HepG2 (cell line): ENCODE measurements at places on chromosomes 6 and 20. TPM values are rescaled to one million over a fixed set of nuclear protein-coding genes. Genes with fewer than 3 reads are reported as not detected.

DNA sequence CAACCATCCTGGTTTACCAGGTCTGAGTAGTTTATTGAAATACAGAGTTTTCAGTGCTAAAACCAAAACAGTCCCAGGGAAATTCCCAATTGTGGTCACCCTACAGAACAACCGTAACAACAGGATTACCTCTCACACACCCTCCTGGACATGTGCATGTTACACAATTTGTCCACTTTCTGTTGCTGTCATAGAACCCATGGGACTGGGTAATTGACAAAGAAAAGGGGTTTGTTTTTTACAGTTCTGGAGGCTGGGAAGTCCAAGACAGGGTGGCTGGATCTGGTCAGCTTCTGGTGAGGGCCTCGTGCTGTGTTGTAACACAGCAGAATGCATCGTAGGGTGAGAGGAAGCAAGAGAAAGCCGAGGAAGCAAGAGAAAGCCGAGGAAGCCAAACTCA lies 9.1 kb upstream of the ADA start:
- no peak for DNase-seq

GRCh38 chr6:53233309-53233708 lies 84.7 kb upstream of the GCM1 start:
- no peak for DNase-seq

DNA sequence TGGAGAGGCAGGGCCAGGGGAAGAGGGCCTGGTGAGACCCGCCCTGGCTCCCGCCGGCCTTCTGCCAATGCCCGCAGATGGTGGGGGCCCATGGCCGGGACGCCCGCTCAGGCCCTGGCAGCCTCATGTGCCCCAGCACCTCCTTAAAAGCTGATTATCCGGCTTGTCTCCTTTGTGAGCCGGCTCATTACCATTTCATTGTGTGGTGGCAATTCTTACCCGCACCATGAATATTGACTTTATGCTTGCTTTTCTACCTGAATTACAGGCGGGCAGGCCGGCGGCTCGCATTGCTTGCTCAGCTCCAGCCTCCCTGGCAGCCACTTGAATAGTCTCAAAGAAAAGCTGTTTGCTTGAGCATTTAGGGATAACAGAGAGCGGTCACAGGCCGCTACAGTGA lies 120.0 kb upstream of the JAG1 start:
- no peak for DNase-seq

GRCh38 chr6:56199956-56200355 lies 47.4 kb downstream of the COL21A1 start:
- DNase-seq = no peak

GRCh38 chr6:69843189-69843588 lies 23.2 kb upstream of the COL19A1 start:
- no peak for DNase-seq

GRCh38 chr20:64119681-64120341 lies 12.4 kb upstream of the NPBWR2 start:
- DNase-seq = no peak

DNA sequence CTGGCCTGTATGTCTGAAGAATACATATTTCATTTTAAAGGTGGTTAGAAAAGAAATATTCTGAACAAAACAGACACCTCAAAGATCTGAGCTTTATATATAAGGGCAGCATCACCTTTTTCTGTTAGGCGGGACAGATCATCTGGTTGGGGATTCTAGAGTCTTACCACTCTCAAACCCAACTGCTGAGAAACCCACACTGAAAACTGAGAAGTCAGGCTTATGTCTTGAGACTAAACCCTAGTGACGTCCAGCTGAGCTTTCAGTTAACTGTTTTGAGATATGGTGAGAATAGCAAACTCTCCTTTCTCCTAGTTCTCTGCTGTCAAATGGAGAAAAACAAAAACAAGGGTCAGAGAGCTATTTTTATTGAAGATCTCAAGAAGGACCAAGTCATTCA lies 63.7 kb upstream of the CCN6 start:
- no peak for DNase-seq

GRCh38 chr6:45486736-45487135 lies 109.0 kb upstream of the SUPT3H start:
- no peak for DNase-seq

DNA sequence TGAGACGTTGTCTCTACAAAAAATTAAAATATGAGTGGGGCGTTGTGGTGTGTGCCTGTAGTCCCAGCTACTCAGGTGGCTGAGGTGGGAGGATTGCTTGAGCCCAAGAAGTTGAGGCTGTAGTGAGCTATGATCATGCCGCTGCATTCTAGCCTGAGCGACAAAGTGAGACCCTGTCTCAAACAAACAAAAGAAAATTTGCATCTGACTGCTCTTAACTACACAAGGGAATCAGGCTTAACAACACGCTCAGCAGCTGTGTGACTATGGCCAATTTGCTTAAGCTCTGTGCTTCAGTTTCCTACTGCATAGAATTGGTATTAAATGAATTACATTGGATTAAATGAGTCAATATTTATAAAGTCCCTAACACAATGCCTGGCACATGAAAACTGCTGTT lies 24.3 kb upstream of the MRPS10 start:
- no peak for DNase-seq

- DNase-seq = no peak
Observed at GRCh38 chr6:154345811-154346210, 10.8 kb downstream of the IPCEF1 start.

DNA sequence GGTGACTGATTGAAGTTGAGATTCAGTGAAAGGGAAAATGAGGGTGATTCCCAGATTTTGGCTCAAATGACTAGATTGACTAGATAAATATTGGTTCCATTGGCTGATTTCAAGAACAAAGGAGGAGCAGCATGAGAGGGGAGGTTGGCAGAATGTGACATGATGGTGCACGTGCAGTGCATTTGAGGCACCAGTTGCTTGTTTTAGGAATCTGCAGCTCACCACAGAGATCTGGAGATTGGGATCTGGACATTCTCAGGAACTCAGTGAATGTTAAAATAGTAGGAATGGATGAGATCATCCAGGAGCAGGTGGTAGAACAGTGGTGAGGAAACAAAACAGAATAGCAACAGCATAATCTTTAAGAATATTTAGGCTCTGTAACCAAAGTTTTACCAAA lies 496.3 kb downstream of the DHX35 start:
- DNase-seq = no peak

GRCh38 chr6:41549673-41550072 lies 3.5 kb downstream of the FOXP4 start:
- no peak for DNase-seq

DNA sequence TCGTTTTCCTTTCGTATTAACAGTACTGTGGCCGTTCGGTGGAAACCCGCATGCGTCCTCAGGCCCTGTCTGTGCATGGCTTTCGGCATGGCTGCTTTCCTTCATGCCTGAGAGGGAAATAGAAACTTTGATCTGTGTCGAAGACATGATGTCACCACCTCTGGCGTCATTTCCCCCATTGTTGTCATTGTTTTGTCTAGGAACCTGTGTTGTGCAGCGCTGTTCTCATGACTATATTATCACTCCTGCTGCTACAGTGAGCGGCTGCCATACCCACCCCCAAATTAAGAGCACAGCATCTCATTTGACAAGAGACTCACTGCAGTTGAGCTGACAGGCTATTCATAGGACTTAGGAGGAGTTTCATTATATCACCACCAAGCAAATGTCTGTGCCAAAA lies 172.3 kb downstream of the TMEM242 start:
- no peak for DNase-seq

GRCh38 chr20:59452856-59453255 lies 151.5 kb upstream of the PHACTR3 start:
- no peak for DNase-seq

GRCh38 chr6:135531954-135532490 lies 34.5 kb upstream of the AHI1 start:
- DNase-seq = no peak

DNA sequence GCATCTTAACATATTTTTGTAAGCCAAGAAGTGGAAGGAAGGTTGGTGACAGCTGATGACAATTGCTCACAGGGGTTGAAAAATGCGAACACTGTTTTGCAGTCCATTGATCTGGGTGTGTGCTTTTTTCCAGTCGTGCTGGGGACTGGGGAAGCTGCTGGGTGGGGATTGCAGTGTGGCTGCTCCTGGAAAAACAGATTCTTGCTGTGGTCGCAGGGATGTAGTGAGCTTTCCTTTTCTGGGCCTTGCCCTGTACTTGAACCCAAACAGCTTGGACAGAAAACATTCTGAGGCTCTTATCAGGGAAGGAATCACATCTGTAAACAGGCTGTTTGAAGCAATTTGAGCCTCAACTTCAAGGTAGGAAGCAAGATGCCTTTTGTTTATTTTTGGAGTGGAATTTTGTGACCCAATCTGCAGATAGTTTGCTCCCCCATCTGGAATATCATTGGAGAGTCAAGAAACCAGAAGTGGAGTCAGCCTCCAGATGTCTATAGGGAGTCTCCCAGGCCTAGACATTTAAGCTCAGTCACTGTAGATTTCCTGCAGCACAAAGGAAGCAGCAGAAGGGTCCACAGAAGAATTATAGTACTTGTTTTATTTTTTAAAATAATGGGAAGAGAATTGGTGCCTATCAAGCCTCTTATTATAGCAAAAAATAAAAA lies 279.2 kb upstream of the FERMT1 start:
- DNase-seq = no peak

GRCh38 chr20:31718952-31719643 lies 3.6 kb downstream of the BCL2L1 start:
- no peak for DNase-seq

DNA sequence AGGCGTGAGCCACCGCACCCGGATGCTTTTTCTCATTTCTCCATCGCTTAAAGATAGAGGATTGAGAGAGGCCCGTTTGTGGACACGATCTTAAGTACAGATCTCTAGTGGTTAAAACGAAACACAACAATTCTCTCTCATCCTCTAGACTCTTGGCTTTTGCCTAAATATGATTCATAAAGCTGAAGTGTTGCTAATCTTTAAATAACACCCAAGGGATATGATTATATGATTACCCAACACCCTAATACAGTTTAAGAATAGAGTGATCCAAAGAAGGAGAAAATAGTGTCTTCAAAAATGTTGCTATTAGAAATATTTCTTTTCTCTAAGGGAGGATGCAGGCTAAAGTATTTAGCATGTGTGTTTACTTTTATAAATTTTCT lies 50.4 kb downstream of the MTHFD1L start:
- DNase-seq = no peak

DNA sequence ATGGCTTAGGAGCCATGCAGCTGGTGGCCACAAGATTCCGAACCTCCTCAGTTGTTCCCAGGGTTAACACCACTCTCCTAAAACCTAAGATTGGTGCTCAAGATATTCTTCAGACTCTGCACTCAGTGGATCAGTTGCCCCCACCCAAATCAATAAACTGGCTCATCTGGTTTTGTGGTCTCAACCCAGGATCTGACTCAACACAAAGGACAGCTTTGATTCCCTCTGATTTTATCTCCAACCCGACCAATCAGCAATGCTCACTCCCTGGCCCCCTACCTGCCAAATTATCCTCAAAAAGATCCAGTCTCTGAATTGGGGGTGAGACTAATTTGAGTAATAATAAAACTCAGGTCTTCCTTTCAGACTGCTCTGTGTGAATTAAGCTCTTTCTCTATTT lies 137.5 kb downstream of the EYS start:
- no peak for DNase-seq

GRCh38 chr6:151850479-151851003 lies 43.1 kb downstream of the ESR1 start:
- DNase-seq = no peak

DNA sequence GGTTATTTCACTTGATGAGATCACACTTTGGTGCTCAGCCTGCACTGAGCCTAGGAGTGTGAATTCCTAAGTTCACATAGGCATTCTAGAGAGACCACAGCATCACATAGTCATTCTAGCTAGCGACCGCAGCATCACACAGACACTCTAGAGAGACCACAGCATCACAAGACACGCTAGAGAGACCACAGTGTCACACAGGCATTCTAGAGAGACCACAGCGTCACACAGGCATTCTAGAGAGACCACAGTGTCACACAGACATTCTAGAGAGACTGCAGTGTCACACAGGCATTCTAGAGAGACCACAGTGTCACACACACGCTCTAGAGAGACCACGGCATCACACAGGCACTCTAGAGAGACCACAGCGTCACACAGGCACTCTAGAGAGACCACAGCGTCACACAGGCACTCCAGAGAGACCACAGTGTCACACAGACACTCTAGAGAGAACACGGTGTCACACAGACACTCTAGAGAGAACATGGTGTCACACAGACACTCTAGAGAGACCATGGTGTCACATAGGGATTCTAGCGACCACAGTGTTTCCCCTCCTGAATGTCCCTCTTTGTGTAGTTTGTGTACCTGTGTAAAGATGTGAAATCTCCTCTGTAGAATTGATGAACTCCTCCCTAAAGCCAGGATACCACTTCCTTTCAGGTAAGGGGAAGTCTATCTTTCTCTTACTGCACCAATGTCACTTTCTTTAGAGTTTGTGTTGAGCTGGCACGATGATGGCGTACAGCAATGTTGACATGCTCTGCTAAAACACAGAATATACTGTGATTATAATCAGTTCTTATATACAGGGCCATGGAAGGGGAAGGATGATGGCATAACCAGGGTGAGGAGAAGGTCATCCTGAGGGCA lies 169.4 kb downstream of the ZDHHC14 start:
- DNase-seq = no peak

DNA sequence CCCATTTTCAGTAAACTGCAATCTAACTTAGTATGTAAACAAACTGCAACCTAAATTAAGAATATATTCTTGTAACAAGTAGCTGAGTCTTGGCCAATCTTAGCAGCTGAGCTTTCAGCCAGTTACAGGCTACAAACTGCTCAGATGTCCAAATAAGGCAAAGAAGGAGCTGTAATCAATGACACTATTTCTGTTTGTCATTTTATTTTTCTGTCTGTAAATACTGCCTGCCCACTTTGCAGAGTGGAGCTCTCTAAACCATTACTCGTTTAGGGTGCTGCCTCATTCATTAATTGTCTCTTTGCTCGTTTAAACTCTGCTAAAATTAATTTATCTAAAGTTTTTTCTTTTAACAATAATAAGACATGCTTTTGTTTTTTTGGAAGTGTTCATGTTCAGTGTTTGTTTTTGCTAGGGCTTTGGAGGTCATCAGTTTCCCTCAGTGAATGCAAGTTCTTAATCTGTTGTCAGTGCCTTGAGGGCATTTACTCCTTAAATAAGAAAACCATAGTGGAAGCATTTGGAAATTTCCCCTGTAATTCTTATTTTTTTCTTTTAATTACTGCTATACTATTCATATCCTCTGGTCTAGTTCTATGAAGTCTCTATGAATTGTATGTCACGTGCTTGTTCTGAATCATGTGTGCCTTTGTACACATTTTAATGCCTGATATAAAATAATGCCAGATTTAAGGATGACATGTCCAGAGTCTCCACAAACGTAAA lies 3.6 kb upstream of the PRL start:
- DNase-seq = no peak

Gene ANKEF1
- 8.6 and 11.8 TPM in 2 replicates for total RNA-seq

Gene COL10A1
- total RNA-seq = not detected in 2 replicates

Gene NFATC2
- total RNA-seq = 3.3 and 8.0 TPM in 2 replicates

Gene IL17F
- not detected in 2 replicates for total RNA-seq

Gene RUNX2
- not detected in 2 replicates for total RNA-seq

Gene GUCA1A
- not detected in 2 replicates for total RNA-seq

Gene ZBTB12
- total RNA-seq = 6.0 and 6.8 TPM in 2 replicates

Gene MATN4
- not detected in 2 replicates for total RNA-seq
